ENCODE measurements at places on chromosomes 1 and 21.

GRCh38 chr1:93433407-93433961 lies 14.4 kb upstream of the FNBP1L start:
- no peak for DNase-seq

- DNase-seq = no peak
Measured at GRCh38 chr1:22341791-22342605, 109.7 kb upstream of the ZBTB40 start.

- no peak for DNase-seq
Measured at GRCh38 chr1:211749251-211749650, 73.8 kb upstream of the NEK2 start.

- peak; percentile 18 for DNase-seq
Measured at GRCh38 chr1:228061411-228062084, 21.0 kb upstream of the ARF1 start.

GRCh38 chr21:42218836-42219605 lies at the start of gene ABCG1:
TSS of gene ABCG1 (plus strand) at chr21:42219140. CDS start at chr21:42219263, 123 bp downstream.
- peak; percentile 68 for DNase-seq

DNA sequence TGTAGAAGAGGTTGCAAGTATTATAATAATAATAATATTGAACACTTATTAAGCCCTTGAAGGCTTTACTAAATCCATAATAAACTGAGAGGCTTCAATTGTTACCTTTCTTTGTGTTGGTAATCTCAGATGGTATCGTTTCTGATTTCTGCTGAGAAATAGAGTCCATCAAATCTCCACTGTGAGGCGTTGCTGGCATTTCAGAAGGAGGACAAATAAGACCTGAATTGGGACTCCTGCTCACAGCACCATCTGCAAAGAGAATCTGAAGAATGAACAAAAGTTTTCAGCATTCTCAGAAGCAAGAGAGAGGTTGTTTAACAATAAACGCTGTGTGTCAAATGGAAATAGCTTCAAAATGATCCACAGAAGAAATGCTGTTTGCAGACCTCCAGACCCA lies 93.7 kb downstream of the WDR3 start:
- DNase-seq = no peak

- DNase-seq = peak; percentile 94
Measured at GRCh38 chr1:9823943-9824701, at the start of gene CLSTN1. TSS of gene CLSTN1 (minus strand) at chr1:9823965. CDS start at chr1:9823733, 232 bp downstream.

GRCh38 chr1:222373216-222373615 lies 174.7 kb downstream of the HHIPL2 start:
- DNase-seq = no peak

- DNase-seq = no peak
Measured at GRCh38 chr1:178109348-178110143, 15.6 kb downstream of the RASAL2 start.

GRCh38 chr1:165603810-165604209 lies 27.2 kb upstream of the MGST3 start:
- no peak for DNase-seq
